NCI-H774 (cell line): ENCODE measurements at places on chromosomes 13 and 19.
A peak's percentile ranks its signal among the peaks of the same experiment; 100 is the strongest.

GRCh38 chr13:45511310-45512097 lies 46.8 kb downstream of the COG3 start:
- peak; percentile 8 for DNase-seq

- DNase-seq: no peak
Measured at GRCh38 chr19:6034512-6034911, 56.6 kb upstream of the RANBP3 start.

DNA sequence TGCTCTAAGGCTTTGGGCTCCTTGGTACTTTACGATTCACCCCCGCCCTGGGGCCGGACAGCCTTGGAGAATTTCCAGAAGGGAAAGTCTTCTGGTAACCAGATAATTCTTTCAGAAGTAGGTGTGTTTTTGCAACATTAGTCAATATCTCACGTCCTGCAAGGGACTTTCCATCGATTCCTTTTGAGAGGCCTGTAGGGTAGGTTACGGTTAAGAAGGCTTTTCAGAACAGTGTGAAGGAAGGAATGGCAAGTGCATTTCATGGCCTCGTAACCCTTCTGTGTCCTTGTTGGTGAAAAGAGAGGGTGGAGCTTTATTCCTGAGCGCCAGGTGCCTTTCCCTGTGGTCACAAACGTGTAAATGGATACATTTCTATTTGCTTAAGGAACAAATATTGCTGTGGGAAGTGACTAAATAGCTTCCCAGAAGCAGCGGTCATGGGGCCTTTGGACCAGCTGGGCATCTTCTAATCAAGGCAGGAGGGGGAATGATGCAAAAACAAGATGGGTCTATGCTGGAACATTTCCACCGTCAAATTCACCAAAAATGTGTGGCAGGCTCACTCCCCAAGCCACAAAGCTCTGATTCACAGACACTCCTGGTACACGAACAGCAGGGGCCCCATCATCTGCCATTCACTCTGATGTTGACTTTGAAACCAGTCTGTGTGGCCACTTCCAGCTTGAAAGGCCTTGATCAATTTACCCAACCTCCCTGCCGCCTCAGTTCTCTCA lies 99.2 kb downstream of the ANKRD10 start:
- peak; percentile 94 for DNase-seq

DNA sequence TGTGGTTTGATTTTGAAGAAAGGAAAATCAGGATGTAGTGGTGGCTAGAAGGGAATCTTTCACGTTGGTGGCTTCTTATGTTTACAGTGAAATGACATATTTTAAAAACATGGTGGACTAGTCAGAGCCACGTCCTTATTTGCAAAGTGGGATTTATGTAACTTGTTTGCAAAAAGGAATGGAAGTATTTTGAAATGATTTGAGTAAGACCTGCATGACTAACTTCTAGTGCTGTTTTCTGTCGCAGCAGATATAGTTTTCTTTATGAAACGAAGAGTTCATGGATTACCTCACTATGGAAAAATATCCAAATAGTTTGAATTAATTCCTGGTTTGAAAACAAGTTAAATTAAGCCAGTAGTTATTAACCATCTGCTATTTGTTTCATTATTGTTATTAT lies 476.5 kb downstream of the MYO16 start:
- DNase-seq: no peak

DNA sequence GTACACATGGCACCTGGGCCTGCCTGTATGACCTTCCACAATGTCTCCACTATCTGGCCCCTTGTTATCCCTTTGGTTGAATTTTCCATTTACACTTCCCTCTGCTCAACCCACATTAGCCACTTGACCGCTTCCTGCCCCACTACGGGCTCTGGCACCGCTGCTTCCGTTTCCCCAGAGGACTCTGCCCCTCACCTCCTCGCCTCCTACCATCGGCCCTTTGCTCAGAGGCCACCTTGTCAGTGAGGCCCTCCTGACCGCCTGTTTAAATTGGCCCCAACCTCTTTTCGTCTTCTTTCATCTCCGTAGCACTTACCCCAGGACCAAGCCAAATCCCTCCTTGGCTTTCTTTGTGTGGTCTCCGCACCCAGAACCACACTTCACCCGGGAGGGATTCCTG lies 47.4 kb downstream of the SOX1 start:
- DNase-seq: no peak

- DNase-seq: no peak
Measured at GRCh38 chr19:15191982-15192381, 8.8 kb downstream of the NOTCH3 start.

DNA sequence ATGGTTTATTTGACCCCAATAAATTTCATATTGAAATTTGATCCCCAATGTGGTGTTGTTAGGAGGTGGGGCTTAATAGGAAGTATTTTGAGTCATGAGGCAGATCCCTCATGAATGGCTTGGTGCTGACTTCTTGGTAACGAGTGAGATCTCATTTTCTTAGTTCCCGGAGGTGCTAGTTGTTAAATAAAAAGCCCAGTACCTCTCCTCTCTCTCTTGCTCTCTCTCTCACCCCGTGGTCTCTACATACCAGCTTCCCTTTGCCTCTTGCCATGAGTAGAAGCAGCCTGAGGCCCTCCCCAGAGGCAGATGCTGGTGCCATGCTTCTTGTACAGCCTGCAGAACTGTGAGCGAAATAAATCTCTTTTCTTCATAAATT lies 39.4 kb upstream of the KATNAL1 start:
- DNase-seq: no peak

GRCh38 chr19:37738371-37738770 lies 18.8 kb upstream of the ZNF607 start:
- DNase-seq: no peak
